ENCODE measurements at places on chromosomes 1 and 21. TPM values are rescaled to one million over a fixed set of nuclear protein-coding genes. Genes with fewer than 3 reads are reported as not detected.

DNA sequence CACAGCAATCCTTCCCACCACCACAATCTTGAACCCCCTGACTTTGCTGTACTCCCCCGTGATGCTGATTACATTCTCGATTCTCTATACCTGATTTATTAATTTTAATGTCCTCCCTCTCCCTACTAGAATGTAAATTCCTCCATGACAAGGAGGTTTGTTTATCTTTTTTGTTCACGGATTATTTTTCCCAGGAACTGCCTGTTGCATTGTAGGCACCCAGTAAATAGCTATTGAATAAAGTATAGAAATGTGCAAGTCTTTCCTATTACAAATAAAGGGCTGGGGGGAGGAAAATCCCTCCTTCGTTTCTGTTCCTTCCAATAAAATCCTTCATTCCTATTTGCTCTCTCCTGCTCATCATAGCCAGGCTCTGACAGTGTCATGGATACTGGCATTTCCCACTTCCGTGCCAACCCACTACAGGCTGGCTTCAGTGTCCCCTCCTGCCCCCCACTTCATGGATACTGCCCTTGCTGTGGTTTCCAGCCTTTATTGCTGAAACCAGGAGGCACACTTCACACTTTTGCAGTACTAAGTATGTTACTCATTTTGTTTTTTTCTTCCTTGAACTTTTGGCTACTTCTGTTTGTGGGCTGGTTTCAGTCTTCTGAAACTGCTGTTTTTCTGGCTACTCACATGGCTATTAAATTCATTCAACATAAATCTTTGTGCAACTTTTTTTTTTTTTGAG lies 7.5 kb downstream of the KIF1B start:
- DNase-seq, result peak; percentile 74

DNA sequence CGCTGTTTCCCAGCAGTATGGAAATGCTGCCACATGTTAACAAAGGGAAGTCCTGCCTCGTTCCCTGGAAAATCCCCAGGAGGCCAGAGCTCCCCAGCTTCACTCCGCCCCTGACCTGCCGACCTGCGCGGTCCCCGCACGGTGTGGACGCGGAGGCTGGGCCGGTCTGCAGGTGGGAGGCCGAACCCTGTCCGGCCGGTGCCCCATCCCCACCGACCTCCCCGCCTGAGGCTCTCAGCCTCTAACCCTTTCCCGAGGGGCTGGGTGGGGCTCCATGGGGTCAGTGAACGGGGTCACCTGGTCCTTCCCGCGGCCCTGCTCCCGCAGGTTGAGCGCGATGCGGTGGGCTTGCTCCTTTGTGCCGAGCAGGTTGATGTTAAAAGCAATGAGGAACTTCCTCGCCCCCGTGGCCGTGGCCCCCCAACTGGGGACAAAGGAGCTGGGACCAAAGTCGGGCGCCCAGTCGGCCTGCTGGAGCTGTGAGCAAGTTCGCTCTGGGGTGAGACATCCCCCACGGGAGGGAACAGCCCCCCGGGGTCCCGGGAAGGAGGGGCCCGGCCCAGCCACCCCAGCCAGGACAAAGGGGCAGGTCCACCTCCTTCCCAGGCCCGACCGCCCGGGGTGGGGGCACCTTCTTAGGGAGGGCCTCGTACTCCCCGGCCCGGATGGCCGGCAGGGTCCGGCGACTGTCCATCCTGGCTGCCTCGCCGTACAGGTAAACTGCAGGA lies 4.0 kb downstream of the FTCD start:
- DNase-seq, result no peak

SLC22A15 gene
- total RNA-seq, result 7.8 TPM

DNA sequence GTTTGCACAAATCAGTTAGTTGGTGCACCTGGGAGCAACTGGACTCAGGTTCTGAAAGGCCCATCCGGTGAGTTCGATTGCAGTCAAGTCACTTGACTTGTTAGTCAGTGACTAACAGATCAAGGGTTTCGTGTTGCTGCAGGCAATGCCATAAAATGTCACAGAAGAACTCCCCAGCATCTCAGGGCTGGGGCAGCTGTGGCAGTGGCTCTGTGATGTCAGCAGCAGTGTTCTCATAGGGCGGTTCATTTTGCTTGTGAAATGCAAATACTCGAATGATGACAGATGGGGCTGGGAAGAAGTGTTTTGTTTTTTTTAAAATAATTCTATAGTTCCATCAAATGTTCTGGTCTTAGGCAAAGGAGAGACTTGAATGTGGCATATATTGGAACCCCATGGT lies 287.8 kb downstream of the LMX1A start:
- DNase-seq, result peak; percentile 46

PPIE gene
- total RNA-seq, result 23.8 TPM

MARK1 gene
- 1.6 TPM for total RNA-seq

- peak; percentile 14 for DNase-seq
These were observed 5.0 kb downstream of the MTR start for GRCh38 chr1:236800002-236800620.

DNA sequence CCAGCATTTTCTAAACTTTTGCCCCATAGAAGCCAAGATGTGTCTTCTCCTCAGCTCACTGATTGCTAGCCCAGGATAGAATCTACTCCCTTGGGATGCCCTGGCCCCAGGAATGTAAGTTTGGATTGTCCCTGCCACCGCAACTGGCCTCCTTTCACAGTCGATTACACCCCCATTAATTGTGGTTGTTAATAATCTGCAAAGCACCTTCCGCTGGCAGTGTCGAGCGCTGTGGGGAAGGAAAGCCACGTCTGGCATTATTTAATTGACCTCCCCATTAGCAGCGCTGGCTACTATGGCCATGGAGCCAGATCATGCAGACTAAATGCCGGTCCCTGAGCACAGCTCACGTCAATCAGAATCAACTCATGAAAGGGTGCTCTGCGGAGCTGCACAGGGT lies 597.3 kb upstream of the PLXNA2 start:
- DNase-seq, result no peak

GRCh38 chr1:153866045-153866850 lies 56.5 kb downstream of the GATAD2B start:
- peak; percentile 76 for DNase-seq

- DNase-seq, result no peak
These were observed 3.1 kb upstream of the NCF2 start for GRCh38 chr1:183593356-183593755.

DNA sequence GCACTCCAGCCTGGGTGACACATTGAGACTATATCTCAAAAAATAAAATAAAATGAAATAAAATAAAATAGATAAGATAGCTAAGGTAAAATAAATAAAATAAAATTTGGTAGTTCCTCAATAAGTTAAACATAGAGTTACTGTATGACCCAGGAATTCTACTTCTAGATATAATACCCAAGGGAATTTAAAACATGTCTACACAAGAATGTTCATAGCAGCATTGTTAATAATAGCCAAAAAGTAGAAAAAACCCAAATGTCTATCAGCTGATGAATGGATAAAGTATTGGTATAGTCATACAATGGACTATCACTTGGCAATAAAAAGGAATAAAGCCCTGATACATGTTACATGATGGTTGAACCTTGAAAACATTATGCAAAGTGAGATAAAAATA lies 47.8 kb downstream of the CEP350 start:
- DNase-seq, result no peak

DNA sequence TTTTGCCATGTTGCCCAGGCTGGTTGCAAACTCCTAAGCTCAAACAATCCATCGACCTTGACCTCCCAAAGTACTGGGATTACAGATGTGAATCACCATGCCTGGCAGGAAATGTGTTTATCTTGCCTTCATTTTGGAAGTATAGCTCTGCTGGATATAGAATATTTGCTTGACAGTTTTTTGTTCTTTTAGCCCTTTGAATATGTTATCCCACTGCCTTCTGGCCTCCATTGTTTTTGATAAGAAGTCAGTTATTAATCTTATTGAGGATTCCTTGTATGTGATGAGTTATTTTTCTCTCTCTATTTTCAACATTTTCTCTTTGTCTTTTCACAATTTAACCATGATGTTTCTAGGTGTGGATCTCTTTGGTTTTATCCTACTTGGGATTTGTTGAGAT lies 112.9 kb upstream of the RAB3GAP2 start:
- DNase-seq, result no peak

DNA sequence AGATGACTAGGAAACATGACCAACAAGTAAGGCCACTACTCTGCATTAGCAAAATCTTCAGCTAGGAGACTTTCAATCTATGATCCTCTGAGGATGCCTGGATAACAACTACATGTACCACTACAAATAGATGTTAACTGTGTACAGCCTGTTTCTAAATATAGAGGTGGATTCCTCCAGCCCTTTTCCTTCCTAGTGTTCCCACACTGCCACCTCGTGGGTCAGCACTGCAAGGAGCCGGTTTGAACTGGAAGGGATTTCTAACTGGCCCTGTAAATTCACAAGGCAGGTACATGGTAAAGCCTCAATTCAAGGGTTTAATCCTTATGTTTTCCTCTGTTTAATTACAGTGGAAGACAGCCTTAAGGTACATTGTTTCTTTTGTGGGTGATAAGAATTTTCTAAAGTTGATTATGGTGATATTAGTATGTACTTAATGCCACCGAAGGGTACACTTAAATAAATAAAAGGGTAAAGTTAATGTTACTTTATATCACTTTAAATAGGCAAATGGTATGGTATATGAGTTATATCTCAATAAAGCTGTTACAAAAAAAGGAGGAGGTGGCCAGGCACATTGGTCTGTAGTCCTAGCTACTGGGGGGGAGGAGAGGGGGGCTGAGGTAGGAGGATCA lies 14.4 kb downstream of the SMYD3 start:
- DNase-seq, result peak; percentile 85

MAP1LC3C gene
- under 0.01 TPM for total RNA-seq

SUSD4 gene
- total RNA-seq, result not detected

DNA sequence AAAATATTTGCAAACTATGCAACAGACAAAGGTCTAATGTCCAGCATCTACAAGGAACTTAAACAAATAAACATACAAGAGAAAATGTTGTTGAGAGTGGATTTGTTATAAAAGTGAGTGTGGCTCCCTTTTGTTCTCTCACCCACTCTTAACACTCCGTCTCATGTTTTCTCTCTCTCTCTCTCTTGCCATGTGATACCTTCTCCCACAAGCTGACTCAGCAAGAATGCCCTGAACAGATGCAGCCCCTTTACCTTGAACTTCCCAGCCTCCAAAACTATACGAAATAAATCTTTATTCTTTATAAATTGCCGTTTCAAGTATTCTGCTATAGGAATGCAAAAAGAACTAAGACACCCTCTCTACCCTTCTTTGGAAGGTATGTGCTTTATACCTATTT lies 234.1 kb downstream of the ADGRL2 start:
- no peak for DNase-seq

DNA sequence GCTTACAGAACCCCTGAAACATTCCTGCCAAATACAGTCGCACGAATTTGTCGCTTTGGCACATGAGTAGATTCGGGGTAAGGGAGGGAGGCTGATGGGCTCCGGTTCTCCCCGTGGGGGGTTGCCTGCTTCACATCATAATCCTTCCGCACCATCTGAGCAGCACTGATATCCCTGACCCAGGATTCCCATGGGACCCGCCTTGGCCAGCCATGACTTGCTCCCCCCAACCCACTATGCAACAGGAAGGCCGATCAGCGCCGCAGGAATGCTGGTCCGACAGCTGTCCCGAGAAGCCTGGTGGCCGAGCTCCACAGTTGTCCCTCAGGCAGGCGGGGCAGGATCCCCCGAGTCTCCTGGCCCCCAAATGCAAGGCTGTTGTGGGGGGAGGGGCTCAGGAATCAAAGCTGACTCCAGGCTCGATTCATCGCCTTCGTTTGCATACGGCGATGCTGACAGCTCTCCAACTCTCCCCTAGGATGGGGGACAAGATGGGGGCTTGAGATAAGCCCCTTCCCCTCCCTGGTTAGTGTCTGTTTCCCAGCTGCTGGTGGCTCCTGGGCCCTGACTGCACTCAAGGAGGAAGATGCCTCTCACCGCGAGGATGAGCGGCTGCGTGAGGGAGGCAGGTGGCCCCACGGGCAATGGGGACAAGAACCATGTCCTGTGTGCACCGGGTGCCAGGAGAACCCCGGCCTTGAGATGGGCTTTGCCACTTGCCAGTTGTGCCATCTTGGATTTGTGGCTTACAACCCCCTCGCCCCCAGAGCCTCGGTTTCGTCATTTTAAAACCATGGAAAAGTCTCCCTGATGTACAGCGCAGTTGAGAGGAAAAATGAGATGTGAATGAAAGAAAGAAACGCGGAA lies 9.3 kb downstream of the DRAXIN start:
- DNase-seq, result no peak

KCNK1 gene
- 2.6 TPM for total RNA-seq

DNA sequence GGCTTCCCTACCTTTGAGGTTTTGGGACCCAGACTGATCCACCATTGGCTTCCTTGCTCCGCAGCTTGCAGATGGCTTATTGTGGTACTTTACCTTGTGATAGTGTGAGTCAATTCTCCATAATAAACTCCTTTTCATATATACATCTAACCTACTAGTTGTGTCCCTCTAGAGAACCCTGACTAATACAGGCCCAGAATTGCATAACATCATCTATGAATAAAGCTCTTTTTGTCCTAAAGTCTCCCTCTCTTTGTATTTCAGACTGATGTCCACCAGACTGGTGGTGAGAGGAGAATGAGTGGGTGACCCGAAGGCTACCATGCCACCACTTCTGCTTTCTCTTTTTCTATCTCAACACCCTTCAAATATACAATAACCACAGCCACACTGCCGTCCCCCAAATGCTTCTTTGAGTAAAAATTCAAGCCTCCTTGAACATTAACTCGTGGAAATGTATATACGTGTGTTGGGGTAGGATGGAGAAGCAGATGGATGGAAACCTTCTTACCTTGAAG lies 265.7 kb downstream of the PTBP2 start:
- no peak for DNase-seq

- no peak for DNase-seq
These were observed 9.0 kb downstream of the ARHGEF16 start for GRCh38 chr1:3463408-3463863.

- no peak for DNase-seq
These were observed 430 bp downstream of the FBXO2 start for GRCh38 chr1:11653861-11654136.

ATP6V1G3 gene
- 0.43 TPM for total RNA-seq

CD160 gene
- total RNA-seq, result under 0.01 TPM

GRCh38 chr1:56340977-56341376 lies 238.4 kb downstream of the PLPP3 start:
- DNase-seq, result no peak

- no peak for DNase-seq
These were observed 51.6 kb upstream of the CNTN2 start for GRCh38 chr1:204991342-204991844.

RIPK4 gene
- total RNA-seq, result not detected

- peak; percentile 34 for DNase-seq
These were observed 12.7 kb downstream of the C1QB start for GRCh38 chr1:22665752-22666151.

- no peak for DNase-seq
These were observed 164.4 kb downstream of the NTPCR start for GRCh38 chr1:233114860-233115259.

DNA sequence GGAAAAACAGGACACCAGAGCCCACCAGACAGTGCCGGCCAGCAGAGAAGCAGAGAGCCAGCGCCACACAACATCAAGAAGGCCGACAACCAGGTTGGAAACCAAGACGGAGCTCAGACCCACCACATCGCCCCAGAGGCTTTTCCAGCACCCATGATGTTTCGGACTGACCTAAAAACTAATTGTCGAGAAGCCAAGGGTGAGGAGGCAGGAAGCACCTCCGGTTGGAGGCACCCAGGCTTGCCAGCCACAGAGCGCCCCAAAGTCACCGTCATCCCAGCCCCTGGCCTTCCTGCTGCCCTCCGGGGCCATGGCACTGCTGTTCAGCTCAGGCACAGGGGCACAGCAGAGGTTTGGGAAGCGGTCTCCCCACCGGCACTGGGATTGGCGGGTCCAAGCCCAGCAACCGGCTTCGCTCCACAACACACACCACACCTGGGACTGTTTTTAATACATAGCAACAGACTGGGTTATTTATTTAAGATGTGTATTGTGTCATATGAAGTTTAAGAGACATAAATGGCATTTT lies 67.2 kb downstream of the SLC37A1 start:
- DNase-seq, result no peak

GRCh38 chr1:204223129-204223860 lies 9.5 kb upstream of the GOLT1A start:
- DNase-seq, result no peak

All from fibroblast of villous mesenchyme (primary cell).